T-cell (primary cell): ENCODE measurements at places on chromosomes 7 and 10. TPM values are rescaled to one million over a fixed set of nuclear protein-coding genes. Genes with fewer than 3 reads are reported as not detected.

Gene MRLN
- not detected for total RNA-seq

Gene NUTM2E
- total RNA-seq = 0.73 TPM

Gene NRP1
- total RNA-seq = 1.1 TPM

DNA sequence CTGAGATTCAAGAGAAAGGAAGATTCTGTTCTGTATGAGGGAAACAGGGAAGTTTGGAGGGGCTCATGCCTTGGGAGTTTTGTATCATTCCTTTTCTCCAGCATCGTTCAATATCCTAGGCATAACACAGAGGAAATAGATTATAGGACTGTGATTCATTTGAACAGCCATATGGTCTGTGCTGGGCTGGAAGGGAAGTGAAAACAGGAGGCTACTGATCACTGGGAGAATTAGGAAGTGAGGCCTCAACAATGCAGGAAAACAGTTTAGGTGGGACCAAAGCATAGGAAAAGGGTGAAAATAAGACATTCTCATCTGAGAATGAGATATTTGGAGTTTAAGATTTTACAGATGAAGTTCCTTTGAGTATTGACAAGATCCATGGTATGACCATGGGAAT lies 70.7 kb upstream of the MKX start:
- no peak for DNase-seq

- DNase-seq = no peak
Measured at GRCh38 chr10:24114556-24114955, 94.4 kb upstream of the KIAA1217 start.

GRCh38 chr10:101000915-101001658 lies 1.5 kb downstream of the LZTS2 start:
- no peak for DNase-seq

GRCh38 chr7:101845974-101846373 lies 28.5 kb downstream of the CUX1 start:
- DNase-seq = no peak

- DNase-seq = no peak
Measured at GRCh38 chr7:16463949-16464715, 1.4 kb downstream of the SOSTDC1 start.

DNA sequence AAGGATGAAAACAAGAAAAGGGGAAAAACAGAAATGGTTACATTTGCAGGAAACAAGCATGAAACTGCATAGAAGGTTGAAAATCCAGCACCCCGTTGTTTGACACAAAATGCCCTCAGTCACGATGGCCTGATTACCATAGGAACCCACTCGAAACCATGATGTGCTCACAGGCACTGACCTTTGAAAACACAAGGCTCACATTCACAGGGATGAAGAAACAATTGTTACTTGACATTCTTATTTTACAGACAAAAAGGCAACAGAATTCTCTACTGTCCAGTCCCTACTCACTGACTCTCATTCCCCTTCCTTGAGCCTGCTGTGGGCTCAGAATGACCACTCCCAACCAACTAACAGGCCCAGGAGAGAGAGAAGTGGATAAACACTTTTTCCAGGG lies 131.4 kb upstream of the PDLIM1 start:
- DNase-seq = no peak
